ENCODE measurements at places on chromosomes 16 and 17.
A peak's percentile ranks its signal among the peaks of the same experiment; 100 is the strongest.

DNA sequence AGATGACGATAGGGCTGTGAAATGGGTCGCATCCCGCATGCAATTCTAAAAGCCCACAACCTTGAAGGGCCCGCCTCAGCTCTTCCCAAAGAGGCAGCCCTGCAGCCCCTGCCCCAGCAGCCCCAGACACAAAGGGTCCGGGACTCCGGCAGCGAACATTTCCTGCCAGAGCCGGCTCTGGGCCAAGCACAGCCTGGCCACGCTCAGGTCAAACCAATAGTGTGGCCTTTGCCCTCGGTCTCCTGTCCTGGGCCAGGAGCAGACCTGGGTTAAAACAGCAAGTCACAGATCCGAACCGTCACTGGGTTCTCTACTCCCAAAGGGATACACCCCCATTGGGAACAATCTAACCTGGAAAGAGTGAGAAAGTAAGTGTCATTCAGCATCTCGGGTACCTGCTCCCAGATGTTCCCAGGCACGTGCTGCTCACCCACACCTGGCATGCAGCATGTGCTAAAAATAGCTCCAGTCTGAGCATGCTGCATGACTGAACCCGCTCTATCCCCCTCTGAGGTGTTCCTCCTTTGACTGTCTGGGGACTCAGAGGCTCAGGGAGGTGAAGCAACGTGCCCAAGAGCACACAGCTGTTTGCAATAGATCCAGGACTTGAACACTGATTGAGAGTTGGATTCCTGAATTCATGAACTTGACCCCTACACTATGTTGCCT is 22.2 kb upstream of the ATP2A3 start:
- DNase-seq = no peak

GRCh38 chr16:51538707-51539498 is 387.8 kb upstream of the SALL1 start:
- DNase-seq = no peak

DNA sequence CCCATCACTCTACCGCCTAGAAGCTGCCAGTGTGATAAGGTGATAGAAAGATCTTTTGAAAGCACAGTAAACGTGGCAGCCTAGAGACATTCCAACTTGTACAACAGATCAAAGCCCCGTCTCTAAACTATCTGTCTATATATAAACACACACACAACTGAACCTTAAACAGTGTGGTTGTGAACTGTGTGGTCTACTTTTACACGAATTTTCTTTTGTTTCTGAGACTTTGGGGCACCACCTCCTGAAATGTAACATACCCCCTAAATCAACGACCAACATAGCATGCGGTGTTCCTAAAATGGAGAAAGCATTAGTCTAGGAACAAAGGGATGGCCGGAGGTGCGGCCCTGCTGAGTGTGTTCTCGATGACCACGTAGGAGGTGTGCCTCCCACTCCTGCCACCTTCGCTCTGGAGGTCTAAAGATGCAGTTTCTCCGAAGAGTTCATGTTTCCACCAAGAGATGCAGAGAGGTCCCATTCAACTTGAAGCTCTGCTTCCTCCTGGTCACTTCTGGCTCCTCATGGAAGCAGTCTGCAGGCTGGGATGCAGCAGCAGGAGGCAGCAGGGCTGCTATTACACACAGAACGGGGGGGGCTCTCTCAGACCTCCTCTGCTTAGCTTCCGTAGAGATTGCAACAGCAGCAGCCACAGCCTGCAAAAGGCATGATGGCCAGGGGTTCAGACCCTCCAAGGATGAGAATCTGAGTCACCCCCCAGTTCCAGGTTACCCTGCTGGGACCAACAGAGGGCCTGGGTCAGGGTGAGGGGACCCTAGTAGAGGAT is 22.6 kb upstream of the USP10 start:
- DNase-seq = no peak

- no peak for DNase-seq
Measured at GRCh38 chr17:83098241-83099085, 19.1 kb downstream of the METRNL start.

DNA sequence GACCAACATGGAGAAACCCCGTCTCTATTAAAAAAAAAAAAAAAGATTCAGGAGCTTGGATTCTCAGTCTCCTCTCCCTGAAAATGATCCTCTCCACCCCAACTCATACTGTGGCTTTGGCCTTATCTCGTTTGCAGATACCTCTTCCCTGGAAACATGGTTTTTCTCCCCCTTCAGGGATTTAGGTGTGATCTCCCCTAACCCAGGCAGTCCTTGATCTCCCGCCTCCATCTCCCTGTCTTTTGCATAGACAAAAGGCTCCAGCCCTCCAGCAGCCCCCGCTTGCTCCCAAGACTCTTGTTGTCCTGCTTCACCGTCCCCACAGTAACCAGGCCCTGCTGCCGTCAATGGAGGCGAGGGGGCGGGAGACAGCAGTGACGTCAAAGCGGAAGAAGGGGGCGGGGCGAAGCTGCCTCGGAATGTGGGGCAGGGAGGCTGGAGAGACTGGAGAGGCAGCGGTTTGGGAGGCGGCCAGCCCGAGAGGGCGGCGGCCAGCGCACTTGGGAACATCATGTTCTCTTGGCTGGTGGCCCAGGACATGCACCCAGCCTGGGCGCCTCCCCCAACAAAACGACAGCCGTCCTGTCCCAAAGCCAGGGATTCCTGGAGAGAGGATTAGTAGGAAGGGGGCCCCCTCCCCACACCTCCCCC is 1.9 kb upstream of the PER1 start:
- DNase-seq = peak; percentile 95

DNA sequence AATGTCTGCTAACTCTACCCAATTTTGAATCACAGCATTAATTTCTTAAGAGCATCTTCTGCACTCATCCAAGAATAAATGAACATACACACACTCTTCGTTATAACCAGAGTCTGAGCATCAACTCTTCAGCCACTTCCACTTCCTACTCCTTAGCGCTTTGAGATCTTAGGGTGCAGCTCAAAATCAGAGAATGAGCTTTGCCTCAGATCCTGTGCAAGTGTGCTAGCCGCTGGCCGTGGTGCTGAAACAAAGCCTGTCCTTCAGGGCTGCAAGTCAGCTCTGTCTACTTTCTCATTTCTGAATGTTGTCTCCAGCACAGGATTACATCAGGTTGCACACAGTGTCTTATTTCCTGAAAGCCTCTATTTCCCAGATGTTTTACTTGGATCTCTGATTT is 165.4 kb downstream of the AIPL1 start:
- DNase-seq = no peak

DNA sequence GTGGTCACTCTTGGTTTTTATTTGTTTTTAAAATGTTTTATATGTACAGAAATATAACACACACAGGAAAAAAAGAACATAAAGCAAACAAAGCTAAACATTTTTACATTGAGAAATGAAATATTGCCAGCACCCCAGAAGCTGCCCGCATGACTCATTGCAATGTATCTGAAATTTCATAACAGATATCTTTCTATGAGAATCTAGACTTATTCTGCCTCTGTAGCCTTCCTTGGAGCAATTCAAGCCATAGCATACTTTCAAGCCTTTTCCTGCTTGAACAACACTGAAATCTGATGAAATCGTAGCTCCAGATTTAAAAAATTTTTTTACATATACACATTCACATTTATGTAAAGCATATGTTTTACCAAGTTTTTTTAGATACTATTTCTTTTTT is 86.9 kb downstream of the RBBP6 start:
- no peak for DNase-seq

- DNase-seq = no peak
Measured at GRCh38 chr16:77250400-77250799, 51.2 kb downstream of the SYCE1L start.

GRCh38 chr17:76909971-76910760 is 42.0 kb downstream of the MGAT5B start:
- DNase-seq = no peak

DNA sequence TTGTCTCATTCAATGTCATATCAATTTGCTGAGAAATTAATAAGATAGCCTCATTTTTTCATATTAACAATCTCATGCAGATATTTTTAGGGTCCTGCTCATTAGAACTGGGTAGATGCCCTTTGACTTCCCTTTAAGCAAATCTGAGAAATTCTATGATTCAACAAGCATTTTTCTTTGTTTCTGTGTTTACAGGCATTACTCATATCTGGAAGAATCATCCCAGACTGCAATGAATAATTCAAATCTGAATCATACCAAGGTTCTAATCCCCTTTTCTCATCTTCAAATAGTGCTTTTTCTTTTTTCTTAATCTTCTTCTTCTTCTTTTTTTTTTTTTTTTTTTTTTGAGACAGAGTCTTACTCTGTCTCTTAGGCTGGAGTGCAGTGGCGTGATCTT is 69.2 kb upstream of the KIFC3 start:
- DNase-seq = no peak

DNA sequence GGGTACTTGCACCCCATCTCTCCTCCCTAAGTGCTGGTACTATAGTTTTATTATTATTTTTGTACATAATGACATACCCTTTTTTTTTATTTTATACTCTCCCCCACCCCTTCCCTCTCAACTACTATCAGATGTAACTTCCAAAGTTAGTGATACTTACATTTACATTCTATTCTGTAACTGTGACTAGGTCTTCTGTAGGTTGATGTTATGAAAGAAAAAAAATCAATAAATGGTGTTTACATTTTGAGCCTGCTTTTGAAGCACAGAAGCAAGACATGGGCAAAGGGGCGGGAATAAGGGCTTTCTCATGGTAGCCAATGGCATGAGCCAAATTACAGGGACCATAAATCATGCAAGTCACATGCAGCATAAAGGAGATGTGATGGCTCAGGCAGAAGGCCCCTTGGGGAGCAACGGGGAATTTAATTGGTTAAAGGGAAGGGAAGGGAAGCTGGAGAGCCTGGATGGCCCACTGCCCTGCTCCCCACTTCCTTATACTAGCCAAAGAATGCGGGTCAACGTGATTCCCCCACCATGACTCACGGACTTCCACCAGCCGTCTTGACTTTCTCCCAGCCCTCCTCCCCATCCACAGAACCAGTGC is 2.4 kb upstream of the ACSF2 start:
- no peak for DNase-seq

GRCh38 chr16:84299734-84300440 is 5.2 kb downstream of the WFDC1 start:
- DNase-seq = no peak

- peak; percentile 28 for DNase-seq
Measured at GRCh38 chr16:10987361-10988163, 43.2 kb downstream of the CLEC16A start.

DNA sequence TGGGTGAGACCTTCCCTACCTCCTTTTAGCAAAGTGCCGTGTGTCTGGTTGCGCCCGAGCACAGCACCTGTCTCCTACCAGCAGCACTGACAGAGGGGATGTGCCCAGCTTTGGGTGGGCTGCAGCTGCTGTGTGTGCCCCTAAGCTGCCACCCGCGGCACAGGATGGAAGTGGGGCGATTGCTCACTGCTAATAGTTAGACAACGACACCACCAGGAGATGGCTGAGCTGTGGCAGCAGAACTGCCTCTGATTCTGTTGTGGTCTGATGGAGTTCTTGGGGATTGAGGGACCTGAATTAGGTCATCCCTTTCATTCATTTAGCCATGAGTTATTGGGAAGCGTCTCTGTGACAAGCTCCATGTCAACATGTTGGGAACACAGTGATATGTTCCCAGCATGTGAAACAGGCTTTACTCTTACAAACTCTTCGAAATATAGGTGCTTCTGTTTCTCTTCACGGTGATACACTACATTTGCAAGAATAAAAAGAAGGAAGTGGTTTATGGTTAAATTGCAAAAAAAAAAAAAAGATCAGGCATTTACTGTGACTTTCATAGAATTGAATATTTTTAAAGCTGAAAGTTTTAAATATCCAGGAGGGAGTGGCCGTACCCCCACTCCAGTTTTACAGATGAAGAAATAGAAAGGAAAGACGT is 184.4 kb downstream of the MAF start:
- DNase-seq = no peak

DNA sequence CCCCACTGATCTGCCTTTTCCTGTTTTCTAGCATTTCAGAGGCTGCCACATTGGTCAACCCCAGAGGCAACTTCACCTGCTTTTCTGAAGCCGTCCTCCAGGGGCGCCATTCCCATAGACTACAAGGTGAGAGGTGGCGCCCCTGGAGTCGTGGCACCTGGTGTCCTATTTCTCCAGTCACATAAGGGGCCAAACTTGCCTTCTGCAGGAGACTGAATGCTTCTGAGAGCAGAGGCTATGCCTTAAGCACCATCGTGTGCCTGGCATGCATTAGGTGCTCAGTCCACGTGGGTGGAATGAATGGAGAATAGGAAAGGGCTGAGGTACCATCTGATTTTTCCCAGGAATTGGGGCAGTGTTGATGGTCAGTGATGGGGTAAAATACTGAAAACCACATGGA is 164.8 kb downstream of the HAPSTR1 start:
- no peak for DNase-seq

GRCh38 chr16:11308493-11309283 is 27.6 kb upstream of the PRM1 start:
- peak; percentile 56 for DNase-seq

DNA sequence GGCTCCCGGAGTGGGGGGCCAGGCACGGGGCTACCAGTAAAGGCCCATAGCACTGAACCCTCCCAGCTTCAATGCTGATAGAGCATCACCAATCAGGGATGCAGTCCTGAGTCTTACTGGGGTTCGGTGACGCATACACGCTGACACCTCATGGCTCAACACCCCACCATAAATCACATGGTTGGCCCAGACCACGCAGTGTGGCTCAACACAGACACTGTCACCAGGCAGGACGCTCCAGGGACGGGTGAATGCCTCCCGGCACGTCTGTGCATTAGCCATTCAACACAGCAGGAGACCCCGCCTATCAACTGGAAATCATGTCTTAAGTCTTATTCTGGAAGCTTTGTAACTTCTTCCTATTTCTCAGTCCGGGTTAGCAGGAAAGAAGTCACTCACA is 35.0 kb downstream of the NECAB2 start:
- DNase-seq = no peak

- no peak for DNase-seq
Measured at GRCh38 chr17:31967648-31968047, 30.8 kb downstream of the SUZ12 start.

DNA sequence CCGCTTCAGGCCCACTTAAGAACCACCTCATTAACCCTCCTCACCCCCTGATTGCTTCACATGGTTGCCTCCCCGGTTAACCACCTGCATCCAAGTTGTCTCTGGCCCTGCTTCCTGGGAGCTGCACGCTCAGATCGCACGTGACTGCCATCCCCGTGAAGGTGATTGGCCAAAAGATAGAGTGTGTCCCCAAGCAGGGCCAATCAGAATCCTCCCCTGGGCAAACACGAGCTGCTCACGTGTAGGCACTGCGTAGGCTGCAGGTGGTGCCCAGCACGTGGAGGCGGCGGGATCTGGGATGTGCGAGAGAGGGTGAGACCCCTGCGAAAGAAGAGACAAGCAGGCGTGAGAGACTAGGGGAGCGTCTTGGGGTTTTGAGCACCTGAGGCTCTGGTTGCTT is 111.8 kb upstream of the CRHR1 start:
- no peak for DNase-seq

DNA sequence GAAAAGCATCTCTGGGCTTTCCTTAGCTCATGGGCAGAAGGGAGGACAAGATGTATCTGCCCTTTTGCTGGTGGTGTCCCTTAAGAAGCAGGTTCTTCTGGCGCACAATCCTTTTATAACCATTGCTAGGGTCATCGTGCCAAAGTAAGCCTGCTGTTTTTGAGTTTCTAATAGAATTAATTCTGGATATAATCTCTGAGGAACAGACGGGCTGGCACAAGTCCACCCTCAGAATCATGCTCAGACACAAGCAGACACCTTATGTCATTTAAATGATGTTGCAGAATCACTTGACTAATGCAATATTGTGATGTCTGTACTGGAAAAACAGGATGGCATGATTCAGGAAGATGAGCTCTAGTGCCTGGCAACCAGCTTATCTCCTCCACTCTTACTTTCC is 18.8 kb upstream of the MMD start:
- DNase-seq = no peak

GRCh38 chr17:68175416-68175815 is 72.4 kb upstream of the AMZ2 start:
- no peak for DNase-seq

GRCh38 chr16:52591934-52592592 is 45.1 kb upstream of the TOX3 start:
- DNase-seq = no peak
